ENCODE measurements at places on chromosomes 5 and 9. TPM values are rescaled to one million over a fixed set of nuclear protein-coding genes. Genes with fewer than 3 reads are reported as not detected.

The PDZD2 gene
- not detected for total RNA-seq

The PRDM12 gene
- not detected for total RNA-seq

The PCDHGB5 gene
- total RNA-seq = 1.4 TPM

- no peak for DNase-seq
Measured at GRCh38 chr5:33068786-33069185, 357.7 kb downstream of the NPR3 start.

GRCh38 chr5:14728459-14728938, 64.0 kb downstream of the OTULIN start:
- no peak for DNase-seq

- DNase-seq = no peak
Measured at GRCh38 chr5:143304836-143305475, 98.5 kb downstream of the NR3C1 start.

GRCh38 chr5:133506181-133506580, 106.2 kb downstream of the FSTL4 start:
- no peak for DNase-seq
